Motor neuron (in vitro differentiated cells): ENCODE measurements at places on chromosomes 11 and 22.

DNA sequence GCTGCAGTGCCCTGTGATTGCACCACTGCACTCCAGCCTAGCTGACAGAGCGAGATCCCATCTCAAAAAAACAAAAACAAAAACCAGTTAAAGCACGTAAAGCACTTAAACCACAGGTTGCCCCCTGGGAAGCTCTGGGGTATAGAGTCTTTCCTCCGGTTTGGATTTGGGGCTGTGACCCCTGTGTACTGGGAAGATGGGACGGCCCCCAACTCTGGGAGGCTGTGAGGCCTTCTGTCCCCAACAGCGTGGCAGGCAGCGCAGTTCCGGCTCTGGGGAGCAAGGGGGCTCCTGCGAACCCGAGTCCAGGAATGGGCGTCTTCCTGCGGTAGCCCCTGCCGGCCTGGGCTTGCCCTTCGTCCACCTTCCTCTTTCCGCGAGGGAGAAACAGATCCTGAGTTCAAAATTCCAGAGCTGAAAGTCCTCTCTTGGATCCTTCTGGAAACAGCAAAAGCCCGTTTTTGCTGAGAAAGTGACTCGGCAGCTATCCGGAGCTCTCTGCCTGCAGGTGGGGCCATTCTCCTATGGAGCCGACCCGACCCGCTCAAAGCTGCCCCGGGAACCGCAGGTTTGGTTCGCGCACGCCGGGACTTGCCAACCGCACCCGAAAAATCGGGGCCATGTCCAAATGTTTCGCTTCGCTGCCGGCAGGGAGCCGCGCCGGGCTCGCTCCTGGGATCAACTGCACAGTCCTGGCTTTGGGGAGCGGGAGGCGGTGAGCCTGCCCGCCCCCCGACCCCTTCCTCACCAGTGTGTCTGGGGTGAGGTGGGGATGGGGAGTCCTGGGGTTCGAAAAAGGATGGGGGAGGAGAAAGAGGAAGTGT lies 36.3 kb upstream of the POLA2 start:
- peak; percentile 77 for ATAC-seq

DNA sequence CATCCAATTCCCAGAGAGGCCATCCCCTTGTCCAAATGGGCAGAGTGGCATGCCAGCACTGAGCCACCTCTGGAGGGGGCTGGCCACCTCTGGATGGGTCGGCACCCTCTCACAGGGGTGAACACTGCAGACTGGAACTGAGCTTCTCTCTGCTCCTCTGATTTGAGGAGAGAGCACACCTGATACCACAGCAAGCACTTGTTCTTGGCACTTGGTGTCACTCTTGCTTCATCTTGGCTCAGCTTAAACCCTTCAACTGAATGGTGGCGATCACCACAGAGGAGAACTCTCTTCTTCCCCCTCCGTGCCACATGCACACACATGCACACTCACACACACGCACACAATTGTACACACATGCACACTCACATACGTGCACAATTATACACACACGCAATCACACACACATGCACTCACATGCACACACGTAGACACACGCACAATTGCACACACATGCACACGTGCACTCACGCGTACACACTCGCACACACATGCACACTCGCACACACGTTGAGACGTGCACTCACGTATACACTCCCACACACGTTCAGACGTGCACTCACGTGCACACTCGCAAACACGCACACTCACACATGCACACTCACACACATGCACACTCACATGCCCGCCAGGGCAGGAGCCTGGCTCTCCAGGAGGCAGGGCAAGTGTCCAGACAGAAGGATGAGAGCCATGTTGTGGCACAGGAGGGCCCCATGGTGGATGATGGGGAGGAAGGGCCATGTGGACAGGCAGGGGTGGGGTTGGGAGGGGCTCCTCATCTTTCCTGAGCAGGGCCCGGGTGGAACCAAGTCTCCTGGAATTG lies 23.4 kb downstream of the OVOL1 start:
- ATAC-seq, result no peak

DNA sequence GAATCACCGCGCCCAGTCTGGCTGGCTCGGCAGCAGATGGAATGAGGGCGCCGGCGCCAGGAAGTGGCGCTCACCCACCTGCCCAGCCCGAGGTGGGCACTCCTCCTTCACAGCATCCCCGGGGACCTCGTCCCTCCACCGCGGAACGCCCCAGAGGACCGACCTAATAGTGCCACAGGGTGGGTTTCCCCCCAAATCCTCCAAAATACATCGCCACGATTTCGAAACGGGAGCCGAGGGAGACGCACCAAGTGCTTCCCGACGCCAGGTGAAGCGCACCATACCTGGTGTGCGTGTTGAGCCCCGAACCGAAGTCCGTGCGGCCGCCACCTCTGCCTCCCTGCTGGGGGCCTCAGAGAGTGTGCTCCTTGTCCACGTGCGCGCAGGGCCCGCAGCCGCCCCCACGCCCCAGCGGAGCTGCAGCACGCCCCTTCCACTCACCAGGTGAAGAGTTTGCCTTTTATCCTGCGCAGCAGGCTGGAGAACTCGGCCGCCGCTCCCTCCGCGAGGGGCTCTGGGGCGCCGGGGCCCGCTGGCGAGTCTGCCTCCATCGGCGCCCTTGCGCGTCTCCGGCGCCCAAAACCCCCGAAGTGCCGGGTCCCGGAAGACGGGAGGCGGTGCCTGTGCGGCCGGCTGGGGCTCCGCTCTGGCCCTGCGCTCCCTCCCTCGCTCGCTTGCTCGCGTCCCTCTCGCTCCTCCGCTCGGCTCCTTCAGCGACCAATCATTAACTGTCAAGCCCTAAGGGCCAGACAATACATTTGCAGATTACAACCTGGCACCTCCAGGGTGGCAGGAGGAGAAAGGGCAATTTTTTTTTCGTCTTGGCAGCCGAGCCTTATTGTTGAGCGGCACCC lies at the start of gene SLC35F2:
TSS of gene SLC35F2 (minus strand) at position 571 of the 854 bp plus-strand sequence. CDS start at position 551, 20 bp downstream.
- peak; percentile 90 for ATAC-seq

GRCh38 chr11:73197348-73197747 lies 20.7 kb upstream of the P2RY2 start:
- no peak for ATAC-seq

- ATAC-seq, result peak; percentile 75
Measured at GRCh38 chr11:94922321-94923003, 50.9 kb downstream of the CWC15 start.

GRCh38 chr11:67435031-67435726 lies 2.3 kb downstream of the PTPRCAP start:
- peak; percentile 0 for ATAC-seq

- peak; percentile 32 for ATAC-seq
Measured at GRCh38 chr22:42172773-42173172, 42.2 kb upstream of the CYP2D6 start.

DNA sequence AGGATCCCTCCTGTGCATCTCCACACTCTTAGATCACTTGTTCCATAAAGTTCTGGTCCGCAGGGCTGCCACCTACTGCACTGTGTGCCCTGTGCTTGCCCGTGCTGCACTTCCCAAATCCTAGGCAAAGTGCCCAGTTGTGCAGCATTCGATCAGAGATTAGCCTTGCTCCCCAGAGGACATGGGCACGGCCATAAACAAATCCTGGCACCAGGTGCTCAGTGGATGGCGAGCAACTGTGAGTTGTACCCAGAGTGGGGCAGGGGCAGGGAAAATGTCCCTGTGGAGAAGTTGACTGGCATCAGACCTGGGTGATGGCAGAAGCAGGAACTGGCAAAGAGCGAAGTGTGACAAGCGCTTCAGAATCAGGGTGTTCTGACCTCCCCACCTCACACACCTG lies 4.7 kb downstream of the FADS2 start:
- ATAC-seq, result no peak

DNA sequence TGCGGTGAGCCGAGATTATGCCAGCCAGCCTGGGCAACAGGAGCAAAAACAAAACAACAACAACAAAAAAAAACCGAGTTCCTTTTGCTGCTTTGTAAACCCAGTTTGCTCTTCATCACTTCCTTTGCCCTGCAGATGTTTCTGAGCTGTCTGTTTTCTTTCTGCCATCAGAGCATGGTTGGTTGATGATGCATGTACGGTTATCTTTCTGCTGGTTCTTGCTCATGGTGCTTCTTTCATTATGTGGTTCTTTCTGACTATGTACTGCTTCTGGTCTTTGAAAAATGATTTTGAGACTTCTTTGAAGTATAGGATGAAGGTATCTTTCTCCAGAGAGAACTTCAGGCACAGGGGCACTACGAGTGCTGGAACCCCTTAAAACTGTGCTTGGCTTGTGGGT lies 13.2 kb downstream of the TANGO2 start:
- no peak for ATAC-seq

DNA sequence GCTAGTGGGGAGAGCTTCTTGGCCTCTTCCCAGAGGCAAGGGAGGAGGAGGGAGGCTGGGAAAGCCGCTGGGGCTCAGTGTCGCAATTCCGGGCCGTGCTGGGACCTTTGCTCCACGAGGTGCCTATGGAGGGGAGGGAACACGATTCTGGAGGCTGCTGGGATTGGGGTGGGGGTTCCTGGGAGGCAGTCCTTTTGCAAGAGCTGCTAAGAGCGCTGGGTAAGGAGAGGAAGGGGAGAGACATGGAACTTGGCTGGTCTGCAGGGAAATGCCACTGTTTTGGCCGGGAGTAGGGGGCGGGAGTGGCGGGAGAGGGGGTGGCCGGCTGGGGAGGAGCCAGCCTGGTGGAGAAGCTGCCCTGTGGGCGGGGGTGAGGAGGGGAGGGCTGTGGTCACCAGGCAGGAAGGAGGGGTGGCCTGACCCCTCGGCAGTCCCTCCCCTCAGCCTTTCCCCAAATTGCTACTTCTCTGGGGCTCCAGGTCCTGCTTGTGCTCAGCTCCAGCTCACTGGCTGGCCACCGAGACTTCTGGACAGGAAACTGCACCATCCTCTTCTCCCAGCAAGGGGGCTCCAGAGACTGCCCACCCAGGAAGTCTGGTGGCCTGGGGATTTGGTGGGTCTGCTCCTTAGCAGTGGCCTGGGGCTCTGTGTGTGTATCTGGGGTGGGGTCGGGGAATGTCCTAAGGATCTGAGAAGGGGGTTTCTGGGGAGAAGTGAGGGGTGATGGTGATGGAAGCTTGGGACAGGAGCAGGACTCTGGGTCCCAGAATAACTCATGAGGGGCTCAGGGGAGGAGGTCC lies at the start of gene NR1H3:
TSS of gene NR1H3 (plus strand) at position 480 of the 800 bp plus-strand sequence. CDS start 1,221 bp downstream, outside the sequence.
- ATAC-seq, result peak; percentile 58

- ATAC-seq, result no peak
Measured at GRCh38 chr11:8320076-8320475, 56.4 kb upstream of the LMO1 start.

DNA sequence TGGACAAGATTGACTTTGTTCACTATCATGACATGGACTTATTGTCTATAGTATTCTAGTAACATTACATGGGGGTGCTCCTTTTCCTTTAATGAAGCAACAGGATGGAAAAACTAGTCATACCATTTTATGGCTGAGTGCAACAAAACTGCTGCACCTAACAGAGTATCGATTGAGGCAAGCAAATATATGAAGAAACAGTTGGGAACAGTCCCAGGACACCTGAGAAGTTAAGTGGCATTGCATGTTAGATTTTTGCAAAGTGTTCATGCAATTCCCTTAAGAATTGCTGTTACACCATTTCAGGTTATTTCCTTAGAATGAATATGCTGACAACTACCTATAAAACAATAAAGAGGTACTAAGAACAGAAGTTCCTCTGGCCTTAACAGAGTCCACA lies 541.5 kb upstream of the ANO3 start:
- no peak for ATAC-seq

- no peak for ATAC-seq
Measured at GRCh38 chr11:79578116-79578515, 137.3 kb upstream of the TENM4 start.

- no peak for ATAC-seq
Measured at GRCh38 chr22:26545385-26545784, 33.1 kb upstream of the TFIP11 start.

GRCh38 chr11:17343907-17344306 lies 7.7 kb upstream of the NCR3LG1 start:
- no peak for ATAC-seq

DNA sequence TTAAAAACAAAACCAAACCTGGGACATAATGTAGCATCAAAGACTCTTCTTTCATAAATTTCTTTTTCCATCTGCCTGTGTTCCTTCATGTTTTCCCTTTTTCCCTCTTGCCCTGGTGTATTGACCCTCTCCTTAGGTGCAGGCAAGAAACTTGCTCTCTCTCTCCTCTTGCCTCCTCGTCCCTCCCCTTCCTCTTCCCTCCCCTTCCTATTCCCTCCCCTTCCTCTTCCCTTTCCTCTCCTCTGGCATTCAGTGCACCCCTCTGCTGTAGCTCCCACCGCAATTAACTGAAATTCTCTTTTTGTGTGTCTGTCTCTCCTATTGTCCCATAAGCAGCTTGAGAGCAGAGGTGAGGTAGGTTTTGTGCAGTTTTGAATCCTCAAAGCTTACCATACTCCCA lies 49.9 kb downstream of the CSF2RB start:
- no peak for ATAC-seq

DNA sequence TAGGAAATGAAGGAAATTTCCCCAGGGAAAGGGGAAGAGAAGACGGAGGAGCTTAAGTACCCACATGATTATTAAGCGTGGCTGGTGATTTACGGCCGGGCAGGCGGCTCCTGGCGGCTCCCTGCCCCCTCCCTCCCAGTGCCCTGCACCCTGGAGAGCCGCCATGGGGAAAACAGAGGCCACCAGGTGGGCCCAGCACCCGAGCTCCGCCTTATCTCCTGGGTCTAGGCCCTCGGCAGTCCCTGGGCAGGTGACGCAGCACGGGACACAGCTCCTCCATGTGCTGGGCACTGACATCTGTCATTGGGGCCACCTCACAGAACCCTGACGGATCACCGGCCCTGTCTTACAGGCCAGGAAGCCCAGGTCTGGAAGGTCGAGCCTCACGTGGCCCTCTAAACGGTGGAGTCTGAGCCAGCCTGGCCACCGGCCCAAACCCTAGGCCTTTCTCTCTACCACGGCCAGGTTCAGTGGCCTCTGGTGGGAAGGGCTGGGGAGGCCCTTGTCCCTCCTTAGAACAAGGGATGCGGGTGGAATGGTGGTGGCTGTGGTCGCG lies 60.2 kb upstream of the PPARA start:
- no peak for ATAC-seq

DNA sequence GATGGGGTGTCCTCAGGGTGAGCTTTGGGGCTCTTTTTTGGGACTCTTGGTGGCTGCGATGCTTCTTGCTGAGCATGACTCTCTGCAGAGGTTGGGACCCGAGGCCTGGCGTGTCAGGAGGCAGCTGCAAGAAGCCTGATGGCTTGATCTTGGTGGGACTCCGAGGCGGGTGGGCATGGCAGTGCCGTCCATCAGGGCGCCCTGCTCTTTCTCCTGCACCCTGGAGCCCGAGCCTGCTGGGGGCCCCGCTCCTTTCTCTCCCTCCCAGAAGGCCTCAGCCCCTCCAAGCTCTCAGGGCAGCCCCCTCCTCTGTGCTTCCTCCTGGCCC lies 432.7 kb downstream of the TBC1D22A start:
- ATAC-seq, result no peak

GRCh38 chr11:100719362-100719761 lies 32.3 kb downstream of the ARHGAP42 start:
- peak; percentile 92 for ATAC-seq

- no peak for ATAC-seq
Measured at GRCh38 chr11:68525930-68526329, 65.4 kb downstream of the PPP6R3 start.

DNA sequence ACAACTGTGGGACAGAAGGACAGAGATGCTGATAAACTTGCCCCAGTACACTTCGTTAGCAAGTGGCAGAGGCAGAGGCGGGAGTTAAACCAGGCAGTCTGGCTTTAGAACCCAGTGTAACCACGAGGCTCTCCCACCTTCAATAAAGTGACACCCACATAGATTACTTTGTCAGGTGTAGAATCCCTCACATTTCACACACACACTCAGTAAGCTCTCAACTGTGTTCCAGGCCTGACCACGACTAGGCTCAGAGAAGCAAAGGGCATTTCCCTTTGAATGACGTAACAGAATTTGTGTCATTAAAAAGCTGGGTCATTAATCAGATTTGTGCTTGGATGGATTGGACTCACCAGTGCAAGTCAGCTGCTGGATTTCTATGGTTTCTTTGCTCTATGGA lies 118.3 kb upstream of the RCN1 start:
- no peak for ATAC-seq
